A172 (cell line): ENCODE measurements at places on chromosomes 4 and X.

DNA sequence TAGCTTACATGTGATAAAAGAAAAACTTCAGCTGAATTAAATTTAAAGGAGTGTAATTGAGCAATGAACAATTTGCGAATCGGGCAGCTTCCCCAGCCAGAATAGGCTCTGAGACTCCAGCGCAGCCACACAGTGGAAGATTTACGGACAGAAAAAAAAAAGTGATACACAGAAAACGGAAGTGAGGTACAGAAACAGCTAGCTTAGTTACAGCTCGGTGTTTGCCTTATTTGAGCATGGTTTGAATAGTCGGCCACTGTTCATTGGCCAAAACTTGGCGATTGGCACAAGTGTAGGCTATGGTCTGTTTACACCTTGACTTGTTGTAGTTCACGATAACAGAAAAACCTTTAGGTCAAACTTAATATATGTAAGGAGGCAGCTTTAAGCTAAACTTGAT is 16.7 kb upstream of the SUPT20HL1 start:
- DNase-seq: no peak

- DNase-seq: no peak
Measured at GRCh38 chrX:130118441-130119311, 8.4 kb upstream of the ELF4 start.

DNA sequence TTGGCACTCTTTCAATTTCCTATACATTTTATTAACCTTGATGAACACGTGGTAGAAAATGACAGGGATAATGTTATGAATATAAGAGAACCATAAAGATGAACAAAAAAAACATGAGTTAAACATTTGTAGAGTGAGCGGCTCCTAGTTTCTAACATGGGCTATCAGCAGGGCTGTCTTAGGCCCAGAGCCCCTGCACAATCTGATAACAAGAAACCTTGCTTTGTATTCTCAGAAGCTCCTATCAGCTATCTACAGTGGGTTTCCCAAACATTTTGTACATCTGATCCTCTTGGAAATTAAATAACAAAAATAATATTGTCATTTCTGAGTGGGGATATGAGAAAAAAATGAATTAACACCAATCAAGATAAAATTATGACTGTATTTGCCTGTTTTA is 10.6 kb upstream of the RBPJ start:
- DNase-seq: no peak

GRCh38 chr4:176638992-176639391 is 153.7 kb downstream of the VEGFC start:
- no peak for DNase-seq

- peak; percentile 17 for DNase-seq
Measured at GRCh38 chr4:141020801-141021261, 112.4 kb downstream of the RNF150 start.

DNA sequence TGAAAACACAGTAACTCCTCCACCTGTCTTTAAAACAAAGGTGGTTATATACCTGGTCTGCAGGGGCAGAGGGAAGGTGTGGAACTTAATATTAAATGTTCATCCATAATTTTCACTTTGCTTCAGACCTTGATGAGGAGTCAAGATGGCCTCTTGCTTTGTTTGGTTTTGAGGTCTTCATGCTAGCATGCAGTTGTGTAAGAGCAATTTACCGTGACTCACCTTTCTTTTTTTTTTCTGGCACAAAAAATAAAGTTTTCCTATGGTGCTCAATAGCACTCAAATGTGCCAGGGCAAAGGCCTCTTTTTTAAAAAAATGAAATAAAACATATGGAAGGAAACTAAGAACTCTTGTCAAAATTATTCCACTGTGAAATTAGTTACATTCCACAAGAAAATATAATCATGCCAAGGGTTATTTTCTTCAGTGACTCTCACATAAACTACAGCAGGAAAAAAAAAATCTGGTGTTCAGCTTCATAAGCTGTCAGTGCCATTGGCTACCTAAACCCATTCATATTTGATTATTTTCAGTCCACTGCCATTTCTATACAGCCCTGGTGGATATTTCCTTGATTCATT is 128.2 kb downstream of the SLC7A11 start:
- peak; percentile 8 for DNase-seq

GRCh38 chrX:475926-476723 is 89.4 kb upstream of the PPP2R3B start:
- peak; percentile 84 for DNase-seq

DNA sequence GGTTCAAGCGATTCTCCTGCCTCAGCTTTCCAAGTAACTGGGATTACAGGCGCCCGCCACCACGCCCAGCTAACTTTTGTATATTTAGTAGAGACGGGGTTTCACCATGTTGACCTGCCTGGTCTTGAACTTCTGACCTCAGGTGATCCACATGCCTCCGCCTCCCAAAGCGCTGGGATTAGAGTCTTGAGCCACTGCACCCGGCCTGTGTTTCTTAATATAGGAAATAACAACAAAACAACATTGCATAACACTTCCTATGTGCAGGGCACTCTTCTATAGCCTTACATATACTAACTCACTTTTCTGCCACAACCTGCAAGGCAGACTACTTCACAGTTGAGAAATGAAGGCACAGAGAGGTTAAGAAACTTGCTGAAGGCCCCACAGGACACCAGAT is 12.8 kb upstream of the TMEM131L start:
- DNase-seq: no peak

DNA sequence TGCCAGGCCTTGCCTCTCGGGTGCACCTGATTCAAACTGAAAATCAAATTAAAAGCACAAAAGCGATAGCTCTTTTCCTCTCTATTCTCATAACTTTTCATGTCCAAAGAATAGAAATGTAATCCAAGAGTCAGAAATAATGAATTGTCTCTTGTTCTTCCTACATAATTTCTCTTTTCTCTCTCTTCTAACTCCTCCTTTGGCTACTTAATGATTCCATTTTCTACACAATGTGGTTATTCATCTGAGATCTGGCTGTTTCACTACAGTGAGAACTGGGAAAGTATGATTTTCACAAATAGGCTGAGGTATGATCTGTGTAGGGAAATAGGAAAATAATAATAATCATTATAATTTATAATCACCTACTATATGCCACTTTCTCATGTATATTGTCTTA is 703.5 kb downstream of the PDHA2 start:
- no peak for DNase-seq
